NCI-H69 (cell line): ENCODE measurements at places on chromosomes 6 and 20.

DNA sequence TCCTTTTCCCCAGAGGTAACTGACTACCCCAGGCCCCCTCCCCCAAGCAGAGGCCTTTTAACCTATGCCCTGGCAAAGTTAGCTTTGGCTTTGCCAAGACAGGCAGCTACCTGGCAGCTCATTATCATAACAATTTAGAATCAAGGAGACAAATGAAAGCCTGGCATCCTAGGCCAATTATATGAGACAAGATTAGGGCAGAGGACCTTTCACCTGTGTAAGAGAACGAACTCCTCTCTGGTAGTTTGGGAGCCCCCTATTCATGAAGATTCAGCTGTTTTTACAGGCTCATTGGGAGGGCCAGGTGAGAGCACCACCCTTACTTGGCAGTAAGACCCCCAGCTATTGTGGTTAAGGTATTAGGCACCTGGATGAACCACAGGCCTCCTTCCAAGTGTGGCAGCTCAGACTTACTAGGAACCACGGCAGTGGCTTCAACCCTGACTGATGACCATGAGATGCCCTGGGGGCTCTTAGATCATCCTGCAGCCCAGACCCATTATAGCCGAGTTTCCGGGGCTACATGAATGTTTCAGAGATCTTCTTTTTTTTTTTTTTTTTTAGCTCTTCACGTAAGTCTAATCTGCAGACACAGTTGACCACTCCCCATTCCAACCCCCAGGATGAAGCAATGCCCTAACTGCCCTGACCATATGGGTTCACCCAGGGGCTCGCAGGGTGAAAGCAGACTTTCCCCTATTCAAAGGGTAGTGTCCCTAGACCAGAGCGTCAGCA, 56.2 kb downstream of the RAB44 start:
- DNase-seq = peak; percentile 78

- DNase-seq = no peak
Measured at GRCh38 chr6:15512721-15513120, 150.1 kb downstream of the DTNBP1 start.

- DNase-seq = peak; percentile 6
Measured at GRCh38 chr6:112983713-112984261, 636.7 kb downstream of the RFPL4B start.

DNA sequence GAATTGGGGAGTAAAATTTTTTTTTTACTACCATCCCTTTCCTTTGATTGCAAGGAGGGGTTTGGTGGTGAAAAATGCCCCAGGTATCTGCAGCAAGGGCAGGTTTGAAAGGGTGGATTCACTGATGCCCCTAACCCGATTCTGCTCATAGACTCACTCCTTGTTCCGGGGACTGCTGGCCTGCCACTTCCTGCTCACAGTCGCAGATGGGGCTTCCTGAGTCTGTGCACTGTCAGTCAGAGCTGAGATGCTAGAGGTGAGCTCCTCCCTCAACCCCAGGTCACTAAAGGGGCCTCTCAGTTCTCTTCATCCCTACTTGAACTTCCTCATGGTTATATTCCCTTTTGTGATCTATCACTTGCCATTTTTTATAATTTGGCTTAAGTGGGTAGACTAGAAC, 357.9 kb downstream of the FARS2 start:
- DNase-seq = no peak

- peak; percentile 76 for DNase-seq
Measured at GRCh38 chr6:137297887-137298286, 78.7 kb upstream of the IFNGR1 start.

GRCh38 chr20:50043573-50044352, 61.0 kb downstream of the SNAI1 start:
- DNase-seq = no peak

DNA sequence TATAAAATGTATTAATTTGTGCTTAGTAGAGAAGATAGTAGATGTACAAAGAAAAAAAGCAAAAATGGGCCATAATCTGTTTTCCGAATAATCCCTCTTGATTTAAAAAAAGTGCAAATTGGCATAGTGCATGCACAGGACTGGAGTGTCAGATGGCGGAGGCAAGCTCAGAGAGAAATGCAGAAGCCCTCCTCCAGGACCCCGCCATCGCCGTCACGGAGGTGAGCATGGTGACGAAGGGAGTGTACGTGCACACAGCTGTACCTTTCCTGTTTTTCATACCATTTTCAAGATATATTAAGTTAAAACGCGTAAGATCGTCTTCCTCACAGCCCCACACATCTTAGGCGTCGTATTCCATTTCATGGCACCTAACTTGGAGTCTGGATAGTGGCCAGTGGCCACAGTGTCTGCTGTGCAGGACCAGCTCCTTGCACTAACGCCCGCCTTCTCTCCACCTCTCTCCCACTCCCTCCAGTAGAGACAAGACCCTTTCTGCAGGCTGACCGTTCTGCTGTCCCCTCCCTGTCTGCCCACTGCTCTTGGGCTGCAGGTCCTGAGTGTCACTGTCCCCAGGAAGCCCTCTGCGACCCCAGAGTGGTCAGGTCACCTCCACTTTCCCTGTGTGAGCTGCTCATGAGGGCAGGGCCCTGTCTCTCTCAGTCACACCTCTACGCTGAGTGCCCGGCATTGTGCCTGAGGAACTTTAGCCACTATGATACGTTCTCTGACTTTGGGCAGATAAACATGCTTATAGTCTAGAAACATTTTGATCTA, 9.8 kb downstream of the DUSP22 start:
- no peak for DNase-seq

DNA sequence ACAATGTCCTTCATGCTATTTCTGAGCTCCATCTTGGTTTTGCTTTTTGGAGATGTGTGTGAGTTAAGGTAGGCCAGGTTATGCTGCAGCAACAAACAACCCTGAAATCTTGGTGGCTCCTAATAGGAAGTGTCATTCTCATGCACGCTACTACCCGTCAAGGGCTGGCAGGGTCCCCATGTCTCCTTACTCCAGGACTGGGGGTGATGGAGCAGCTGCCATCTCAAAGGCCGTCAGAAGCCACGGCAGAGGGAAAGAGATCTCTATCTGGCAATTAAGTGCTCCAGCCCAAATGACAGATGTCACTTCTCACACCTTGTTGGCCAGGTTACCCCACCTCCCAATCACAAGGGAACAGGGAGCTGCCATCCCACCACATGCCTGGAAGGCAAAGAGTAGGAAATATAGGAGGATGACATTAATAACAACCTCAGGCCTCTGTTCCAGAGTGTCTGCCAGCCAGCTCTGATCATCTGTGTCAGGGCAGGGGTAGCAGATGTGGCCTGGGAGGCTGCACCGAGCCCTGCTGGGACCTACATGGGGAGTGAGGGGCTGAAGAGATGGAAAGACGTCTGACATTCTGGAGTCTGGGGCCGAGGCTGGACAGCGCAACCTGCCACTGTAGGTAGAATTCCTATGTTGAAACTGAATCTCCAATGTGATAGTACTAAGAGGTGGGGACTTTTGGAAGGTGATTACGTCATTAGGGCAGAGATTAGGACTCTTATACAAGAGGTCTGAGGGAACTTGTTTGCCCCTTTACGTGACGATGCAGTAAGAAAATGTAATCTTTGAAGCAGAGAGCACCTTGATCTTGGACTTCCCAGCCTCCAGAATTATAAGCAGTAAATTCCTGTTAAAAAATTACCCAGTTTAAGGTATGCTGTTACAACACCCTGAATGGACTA, 4.8 kb upstream of the SDCBP2 start:
- DNase-seq = no peak

DNA sequence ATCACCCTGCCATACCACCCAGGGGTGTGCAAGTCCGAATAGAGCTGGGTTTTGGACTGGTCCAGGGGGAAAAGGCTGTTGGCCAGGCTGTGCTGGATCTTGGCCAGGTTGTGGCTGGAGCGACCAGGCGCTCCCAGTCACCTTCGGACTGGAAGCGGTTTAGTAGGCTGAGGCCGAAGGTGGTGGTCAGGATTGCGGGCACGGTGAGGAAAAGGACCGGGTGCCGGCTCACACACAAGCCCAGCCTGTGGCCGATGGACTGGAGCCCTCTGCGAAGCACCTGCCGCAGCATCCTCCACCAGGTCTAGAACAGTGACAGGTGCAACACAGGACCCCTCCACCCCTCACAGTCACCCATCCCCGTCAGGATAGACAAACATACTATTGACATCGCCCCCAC, 590.6 kb upstream of the PTCHD4 start:
- DNase-seq = no peak

DNA sequence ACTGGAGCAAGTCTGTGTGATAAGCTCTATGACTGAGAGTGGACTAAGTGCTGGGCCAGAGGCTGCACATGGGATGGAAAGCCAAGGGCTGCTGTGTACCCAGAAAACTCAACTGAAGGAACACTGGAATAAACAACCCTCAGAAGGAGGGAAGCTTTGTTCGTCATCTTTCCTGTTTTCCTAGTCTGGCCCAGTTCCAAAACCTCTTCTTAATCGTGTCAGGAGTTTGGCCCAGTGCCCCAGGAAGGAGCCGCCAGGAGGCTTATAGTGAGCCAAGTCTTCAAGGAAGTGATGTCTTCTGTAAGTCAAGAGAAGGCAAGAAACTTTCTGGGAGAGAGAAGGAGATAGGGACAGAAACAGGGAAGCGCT, 23.3 kb upstream of the TOP1 start:
- peak; percentile 61 for DNase-seq

- DNase-seq = no peak
Measured at GRCh38 chr20:3307725-3308124, 68.7 kb upstream of the SLC4A11 start.

- no peak for DNase-seq
Measured at GRCh38 chr6:167705211-167705750, 121.4 kb upstream of the AFDN start.

GRCh38 chr6:56850626-56851025, 104.3 kb upstream of the BEND6 start:
- DNase-seq = peak; percentile 46

DNA sequence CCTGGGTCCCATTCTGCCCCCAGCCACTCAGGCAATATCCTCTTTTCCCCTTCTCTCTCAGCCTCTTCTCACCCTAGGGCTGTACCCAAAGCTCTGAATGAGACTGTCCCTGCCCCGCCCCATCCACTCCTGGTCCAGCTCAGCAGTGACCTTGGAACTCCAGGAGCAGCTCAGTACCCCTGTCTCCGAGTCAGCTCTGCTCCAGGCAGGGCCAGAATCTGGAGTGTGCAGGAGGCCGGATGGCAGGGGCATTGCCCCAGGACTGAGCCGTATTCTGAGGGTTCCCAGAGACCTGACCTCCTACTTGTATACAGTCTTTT, 2.0 kb upstream of the RAET1G start:
- DNase-seq = no peak

GRCh38 chr6:168804331-168804730, 363.3 kb downstream of the SMOC2 start:
- peak; percentile 2 for DNase-seq

DNA sequence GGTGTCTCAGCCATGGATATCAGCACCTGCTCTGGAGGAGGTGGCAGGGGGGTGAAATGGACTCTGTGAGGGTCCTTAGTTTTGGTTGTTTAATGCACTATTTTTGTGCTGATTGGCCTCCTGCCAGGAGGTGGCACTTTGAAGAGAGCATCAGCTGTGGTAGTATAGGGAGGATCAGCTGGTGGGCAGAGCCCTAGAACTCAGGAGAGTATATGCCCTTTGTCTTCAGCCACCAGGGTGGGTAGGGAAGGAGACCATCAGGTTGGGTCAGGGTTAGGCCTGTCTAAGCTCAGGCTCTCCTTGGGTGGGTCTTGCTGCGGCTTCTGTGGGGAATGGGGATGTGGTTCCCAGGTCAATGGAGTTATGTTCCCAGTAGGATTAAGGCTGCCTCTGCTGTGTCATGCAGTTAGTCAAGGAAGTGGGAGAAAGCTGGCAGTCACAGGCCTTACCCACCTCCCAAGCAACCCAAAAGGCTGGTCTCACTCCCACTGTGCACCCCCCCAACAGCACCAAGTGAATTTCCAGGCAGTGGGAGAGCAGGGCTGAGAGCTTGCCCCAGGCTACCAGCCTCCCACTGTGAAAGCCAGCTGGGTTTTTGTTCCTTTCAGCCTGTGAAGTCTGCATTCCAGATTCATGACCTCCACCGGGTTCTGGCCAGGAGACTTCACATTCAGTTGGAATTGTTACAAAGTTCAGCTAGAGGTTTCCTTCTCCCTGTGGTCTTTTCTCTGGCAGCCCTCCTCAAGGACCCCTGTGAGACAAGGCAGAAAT, 5.7 kb upstream of the OSTM1 start:
- peak; percentile 67 for DNase-seq

- DNase-seq = peak; percentile 56
Measured at GRCh38 chr6:38192011-38192410, 372.5 kb downstream of the ZFAND3 start.
